ENCODE measurements at places on chromosomes 2 and 18.

DNA sequence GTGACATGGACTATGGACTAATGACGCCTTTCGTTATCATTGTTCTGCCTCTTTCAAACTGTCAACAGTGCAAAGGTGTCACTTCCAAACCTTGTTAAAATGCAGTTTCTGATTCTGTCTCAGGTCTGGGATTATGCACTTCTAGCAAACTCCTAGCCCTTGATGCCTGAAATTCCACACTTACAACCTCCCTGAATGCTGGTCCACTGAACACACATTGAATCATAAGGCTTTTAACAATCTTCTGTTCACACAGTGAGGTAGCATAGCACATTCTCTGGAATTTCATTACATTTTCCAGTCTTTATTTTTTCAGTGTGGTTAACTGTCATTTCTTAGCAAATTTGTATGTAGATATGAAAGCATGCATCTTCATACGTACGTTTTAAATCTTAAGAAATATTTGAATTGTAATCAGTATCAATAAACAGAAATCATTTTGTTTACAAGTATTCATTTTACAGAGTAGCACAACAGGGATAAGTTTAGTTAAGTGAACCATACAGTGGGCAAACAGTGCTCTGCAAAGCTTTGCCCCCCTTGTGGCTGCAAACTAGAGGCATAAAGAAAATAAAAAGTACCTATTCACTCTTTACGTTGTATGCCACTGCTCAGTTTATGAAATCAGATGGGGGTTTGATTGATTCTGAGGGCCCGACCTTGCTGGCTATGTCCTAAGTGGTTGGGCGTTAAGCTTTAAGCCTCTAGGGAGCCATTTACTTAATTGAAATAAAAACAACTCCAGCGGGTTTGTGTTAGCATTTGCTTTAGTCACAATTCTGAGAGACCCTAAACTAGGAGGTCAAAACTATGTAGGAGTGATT, 250.8 kb downstream of the LRRTM1 start:
- peak; percentile 62 for DNase-seq

DNA sequence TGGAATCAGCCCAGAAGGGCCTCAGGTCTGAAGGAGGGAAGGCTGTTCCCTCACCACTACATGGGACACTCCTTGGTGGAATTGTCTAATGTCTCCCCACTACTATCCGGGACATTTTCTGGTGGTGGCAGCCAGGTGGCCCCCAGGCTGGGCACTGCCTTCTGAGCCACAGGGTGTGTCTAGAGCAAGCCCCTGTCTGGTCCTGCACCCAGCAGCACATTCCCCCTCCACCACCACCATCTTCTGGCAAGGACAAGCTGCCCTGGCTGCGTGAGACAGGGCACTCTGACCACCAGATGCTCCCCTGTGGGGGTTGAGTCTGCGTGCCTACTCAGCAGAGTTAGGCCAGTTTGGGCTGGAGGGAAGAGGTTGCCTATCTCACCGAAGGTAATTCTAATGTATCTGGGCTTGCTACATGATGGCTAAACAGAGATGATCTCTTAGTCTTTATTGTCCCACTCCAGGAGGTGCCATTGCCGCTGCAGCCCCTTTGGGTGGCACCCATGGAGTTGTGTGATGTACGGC, 106.3 kb downstream of the PLB1 start:
- no peak for DNase-seq

DNA sequence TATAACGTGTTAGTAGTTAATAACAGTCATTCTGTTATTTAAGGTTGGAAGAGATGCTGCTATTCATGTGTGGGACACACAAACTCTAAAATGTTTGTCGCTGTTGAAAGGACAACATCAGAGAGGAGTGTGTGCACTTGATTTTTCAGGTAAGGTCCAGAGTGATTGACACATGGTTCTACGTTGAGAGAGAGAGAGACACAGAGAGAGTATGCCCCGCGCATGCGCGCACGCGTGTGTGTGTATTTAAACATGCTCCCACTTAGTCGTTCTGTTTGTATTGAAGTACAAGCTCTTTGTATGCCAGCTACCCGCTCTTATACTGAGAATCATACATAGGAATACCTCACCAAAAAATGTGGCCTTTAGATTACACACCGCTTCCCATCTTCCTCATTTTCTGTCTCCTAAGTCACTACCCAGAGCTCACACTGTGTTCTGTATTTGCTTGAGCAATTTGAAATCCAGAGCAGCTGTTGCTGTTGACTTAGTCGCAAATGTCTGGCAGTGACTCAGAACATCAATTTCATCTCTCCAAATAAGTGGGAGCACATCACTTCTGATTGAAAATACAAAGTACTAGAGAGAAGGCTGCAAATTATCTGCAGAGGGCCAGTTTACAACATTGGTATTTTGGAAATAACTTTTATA, 148.1 kb downstream of the EML6 start:
- DNase-seq = no peak

DNA sequence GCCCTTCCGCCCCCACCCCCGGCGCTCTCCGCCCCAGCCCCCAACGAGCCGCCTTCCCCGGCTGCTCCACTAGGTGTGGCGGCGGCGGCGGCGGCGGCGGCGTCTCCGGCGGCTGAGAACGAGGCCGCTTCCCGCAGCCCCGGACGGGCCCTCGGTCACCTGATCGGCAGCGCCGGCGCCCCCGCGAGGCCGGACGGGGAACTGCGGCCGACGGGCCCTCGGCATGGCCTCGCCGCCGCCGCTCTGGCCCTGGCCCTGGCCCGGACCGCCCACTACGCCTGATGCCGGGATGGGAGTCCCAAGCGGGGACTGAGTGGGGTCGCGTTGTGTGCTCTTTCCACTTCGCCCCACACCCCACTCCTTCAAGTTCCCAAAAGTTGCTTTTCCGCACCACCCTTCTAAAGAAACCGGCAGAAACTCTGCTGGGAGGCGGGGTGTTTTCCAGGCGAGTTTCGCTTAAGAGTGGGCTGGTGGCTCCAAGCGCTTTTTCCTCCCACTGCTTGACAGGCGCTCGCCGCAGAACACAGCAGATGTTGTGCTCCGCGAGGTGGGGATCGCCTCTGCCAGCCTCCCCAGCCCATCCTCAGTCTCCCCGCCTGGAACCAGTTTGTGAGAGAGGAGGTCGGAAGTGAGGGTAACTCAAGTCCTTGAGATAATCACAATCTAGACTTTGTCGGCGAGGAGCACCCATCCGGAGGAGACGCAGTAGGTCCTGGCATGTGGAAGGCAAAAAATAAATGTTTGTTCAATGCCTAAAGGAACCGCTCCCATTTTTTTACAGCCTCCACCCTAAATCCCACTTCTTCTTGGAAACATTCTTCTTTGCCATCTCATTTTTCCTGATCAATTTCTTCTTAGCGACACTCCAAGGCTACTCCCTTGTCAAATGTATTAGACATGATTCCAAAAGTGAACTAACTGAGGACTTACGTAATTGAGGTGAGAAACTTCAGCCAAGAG, at the start of gene NCKAP1:
NCKAP1 (minus strand) TSS at position 117 of the 960 bp plus-strand sequence. CDS start 358 bp downstream, outside the sequence.
- peak; percentile 90 for DNase-seq

DNA sequence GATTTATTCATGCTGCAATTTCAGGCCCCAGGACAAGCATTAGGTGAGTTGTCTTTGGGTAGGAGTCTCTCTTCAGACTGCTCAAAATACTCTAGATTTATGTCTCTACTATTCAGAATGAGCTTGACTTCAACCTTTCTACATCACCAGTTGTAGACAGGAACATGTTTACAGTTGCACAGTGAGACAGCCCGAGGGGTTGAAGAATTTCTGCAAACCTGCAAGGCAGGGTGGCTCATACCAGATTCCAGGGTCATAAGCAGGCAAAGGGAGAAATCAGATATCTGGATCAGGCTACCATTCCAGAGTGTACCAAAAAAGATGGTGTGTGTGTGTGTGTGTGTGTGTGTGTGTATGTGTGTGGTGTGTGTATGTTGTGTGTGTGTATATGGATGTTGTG, 112.4 kb downstream of the SPP2 start:
- no peak for DNase-seq

DNA sequence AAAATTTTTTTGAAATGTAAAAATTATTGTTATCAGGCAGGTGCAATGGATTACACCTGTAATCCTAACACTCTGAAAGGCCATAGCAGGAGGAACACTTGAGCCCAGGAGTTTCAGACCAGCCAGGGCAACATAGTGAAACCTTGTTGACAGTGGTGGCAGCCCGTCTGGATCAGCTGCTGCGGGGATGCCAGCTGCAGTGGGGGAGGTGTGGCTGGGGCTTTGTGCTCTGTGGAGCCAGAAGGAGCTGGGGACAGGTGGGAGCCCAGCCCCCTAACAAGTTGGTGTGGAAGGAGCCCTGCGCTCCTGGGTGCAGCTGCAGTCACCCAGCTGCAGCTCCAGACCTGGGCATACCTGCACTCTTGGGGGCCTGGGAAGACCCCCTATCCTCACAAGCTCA, 182.4 kb upstream of the MC4R start:
- peak; percentile 73 for DNase-seq

GRCh38 chr18:45284174-45284573, 331.1 kb upstream of the SLC14A2 start:
- DNase-seq = no peak

- no peak for DNase-seq
Measured at GRCh38 chr2:6808426-6808825, 57.3 kb downstream of the CMPK2 start.

DNA sequence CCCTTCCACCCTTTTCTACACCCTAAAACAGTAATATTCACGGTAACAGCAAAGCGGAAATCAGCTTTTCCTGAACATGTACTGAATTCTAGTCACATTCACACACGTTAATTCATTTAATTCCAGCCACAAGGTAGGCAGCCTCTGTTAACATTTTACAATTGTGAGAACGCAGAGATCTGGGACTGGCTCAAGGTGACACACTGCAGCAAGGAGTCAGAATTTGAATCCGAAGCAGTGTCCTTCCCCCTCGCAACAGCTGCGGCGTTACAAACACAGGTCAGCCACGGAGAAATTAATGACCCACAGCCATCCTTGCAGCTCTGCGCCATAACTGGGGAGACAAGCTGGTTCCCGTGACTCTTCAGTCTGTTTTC, 818 bp upstream of the SLC20A1 start:
- no peak for DNase-seq

- no peak for DNase-seq
Measured at GRCh38 chr2:161147856-161148255, 12.4 kb upstream of the TANK start.

- no peak for DNase-seq
Measured at GRCh38 chr2:163200741-163201140, 362.2 kb upstream of the KCNH7 start.

- DNase-seq = no peak
Measured at GRCh38 chr2:106307860-106308259, 113.8 kb upstream of the UXS1 start.

- no peak for DNase-seq
Measured at GRCh38 chr2:234488913-234489451, 7.9 kb downstream of the ARL4C start.

- DNase-seq = no peak
Measured at GRCh38 chr2:233093166-233093448, 33.0 kb downstream of the INPP5D start.

- DNase-seq = no peak
Measured at GRCh38 chr2:190744041-190744440, 95.2 kb downstream of the NAB1 start.

DNA sequence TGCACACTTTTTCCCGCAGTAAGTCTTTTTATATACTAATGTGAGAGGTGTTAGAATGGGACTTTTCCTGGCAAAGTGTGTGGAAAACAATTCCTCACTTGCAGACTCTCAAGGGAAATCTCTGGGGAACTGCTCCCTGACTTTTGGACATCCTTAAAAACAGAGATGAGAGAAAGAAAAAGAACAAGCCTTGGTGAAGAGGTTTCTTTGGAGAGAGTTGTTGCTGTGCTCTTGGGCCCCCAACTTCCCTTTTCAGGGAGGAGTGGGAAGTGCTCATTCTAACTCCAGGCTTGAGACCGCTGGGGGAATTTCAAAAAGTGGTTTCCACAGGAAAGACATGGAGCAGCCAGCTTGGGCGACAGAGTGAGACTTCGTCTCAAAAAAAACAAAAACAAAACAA, 142.6 kb upstream of the SPRED2 start:
- DNase-seq = no peak

DNA sequence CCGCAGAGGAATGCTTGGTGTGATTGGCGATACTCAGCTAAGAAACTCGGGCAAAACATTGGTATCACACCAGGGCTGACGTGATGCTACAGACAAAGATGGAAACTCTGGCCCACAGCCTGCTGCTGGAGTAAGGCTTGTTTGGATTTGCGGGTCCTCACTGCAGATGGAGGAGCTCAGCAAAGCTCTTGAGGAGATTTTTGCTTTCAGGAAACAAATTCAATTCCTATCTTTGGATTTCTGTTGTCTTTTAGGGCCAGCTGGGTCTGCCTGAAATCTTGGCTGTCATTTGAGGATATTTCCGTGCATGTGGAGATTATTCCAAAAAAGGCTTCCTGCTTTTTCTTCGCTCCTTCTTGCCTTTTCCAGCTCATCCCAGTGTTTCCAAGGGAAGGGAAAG, 475.8 kb downstream of the TSN start:
- no peak for DNase-seq

- no peak for DNase-seq
Measured at GRCh38 chr2:140199312-140199711, 1419.1 kb upstream of the NXPH2 start.

DNA sequence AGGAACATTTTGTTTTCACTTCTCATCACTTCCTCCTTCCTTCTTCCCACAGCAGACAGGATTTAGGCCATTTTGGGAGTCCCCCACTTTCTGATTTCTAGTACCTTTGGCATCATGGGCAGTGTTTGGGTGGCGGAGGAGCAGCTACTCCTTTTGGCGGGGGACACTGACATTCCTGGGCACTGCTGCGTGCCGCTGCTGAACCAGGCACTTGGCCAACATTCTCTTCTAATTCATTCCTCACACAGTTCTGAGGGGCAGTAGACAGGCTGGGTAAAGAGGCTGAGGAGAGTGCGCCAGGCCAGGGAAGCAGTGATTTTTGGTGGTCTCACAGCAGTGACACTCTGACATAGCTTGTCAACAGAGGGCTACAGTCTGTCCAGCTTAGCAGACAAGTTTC, 270.2 kb downstream of the LOXHD1 start:
- DNase-seq = no peak

GRCh38 chr2:70905443-70906421, 30.0 kb upstream of the ATP6V1B1 start:
- no peak for DNase-seq

DNA sequence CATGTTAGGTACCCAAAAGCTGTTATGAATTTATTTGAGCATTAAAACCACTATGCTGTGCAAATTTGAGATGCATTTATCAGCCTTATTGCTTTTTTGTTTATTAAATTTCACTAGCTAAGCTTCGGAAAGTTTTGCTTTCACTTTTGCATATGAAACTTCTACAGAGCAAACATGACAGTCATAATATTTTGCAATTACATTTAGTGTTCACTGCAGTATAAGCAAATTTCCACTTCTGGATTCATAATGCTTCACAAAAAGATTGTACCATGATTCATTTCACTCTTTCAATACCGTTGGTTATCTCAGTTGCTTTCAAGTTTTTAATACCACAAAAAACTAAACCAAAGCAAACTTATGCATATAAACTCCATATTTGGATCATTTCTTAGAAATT, 228.7 kb upstream of the SLC8A1 start:
- DNase-seq = no peak

DNA sequence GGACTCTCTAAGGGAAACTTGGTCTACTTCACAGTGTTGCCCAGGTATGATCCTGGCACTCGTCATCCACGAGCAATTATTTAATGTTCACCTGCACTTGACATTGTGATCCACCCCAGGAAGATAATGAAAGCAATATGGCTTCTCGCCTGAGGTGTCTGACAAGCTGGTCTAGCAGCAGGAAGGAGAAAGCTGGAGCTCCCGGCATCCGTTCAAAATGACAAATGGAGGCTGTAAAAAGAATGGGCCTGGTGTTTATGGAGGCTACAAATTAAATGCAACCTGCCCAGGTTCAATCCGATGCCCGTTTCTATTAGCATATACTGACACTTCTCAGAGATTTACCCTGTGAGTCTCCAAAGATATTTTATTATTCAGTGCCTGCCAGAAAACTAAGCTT, 317.6 kb downstream of the CTNNA2 start:
- DNase-seq = no peak
